Calu3 (cell line): ENCODE measurements at places on chromosomes 5 and 9. TPM values are rescaled to one million over a fixed set of nuclear protein-coding genes. Genes with fewer than 3 reads are reported as not detected.

Gene SWI5
- 9.6 and 9.7 TPM in 2 replicates for total RNA-seq

Gene PCDHGA11
- 2.3 and 2.8 TPM in 2 replicates for total RNA-seq

Gene RNF180
- 2.1 and 2.4 TPM in 2 replicates for total RNA-seq

Gene PCDHB13
- total RNA-seq: 0.86 and 1.1 TPM in 2 replicates

Gene MTRR
- total RNA-seq: 55.9 and 61.2 TPM in 2 replicates

Gene RBM27
- 24.1 and 26.3 TPM in 2 replicates for total RNA-seq

DNA sequence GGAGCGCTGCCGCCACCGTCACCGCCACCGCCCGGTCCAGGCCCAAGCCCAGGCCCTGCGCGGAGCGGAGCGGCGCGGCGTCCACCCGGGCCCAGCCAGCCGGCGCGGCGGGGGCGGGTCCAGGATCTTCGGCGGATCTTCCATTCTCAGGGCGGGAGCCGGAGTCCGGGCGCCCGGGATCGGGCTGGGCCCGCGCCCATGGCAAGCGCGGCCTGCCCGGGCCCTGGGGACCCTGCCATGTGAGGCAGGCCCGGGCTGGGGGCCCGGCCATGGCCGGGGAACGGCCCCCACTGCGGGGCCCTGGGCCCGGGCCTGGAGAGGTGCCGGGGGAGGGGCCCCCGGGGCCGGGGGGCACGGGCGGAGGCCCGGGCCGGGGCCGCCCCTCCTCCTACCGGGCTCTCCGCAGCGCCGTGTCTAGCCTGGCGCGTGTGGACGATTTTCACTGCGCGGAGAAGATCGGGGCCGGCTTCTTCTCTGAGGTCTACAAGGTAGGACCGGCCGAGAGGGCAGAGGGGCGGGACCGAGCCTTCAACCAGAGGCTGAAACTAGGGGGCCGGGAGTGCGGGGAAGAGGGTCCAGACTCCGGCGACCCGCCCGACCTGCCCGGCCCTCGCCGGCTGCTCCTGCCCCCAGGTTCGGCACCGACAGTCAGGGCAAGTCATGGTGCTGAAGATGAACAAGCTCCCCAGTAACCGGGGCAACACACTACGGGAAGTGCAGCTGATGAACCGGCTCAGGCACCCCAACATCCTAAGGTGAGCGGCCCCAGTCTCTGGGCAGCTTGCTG lies 482 bp downstream of the TESK1 start:
- H3K4me3 ChIP-seq: peak overlapping the region; percentile 85
- peaks cover 21% of the 10 kb centered on the region for H3K36me3 ChIP-seq
- H3K27me3 ChIP-seq: no peaks in the 10 kb centered on the region

DNA sequence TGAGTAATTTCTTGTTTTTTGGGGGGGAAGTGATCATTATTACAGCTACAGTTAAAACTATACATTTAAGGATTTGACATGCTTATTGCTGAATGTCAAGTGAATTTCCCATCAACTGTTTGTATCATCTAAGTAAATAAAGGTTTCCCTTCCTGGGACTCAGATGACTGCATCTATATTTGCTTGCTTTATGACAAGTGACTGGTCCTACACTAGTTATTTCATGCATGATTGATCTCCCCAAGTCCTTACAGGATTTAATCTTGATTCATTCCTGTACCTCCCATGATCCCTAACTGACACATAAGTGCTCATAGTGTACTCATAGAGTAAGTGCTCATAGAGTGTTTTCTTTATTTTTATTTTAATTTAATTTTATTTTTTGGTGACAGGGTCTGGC lies 2.8 kb downstream of the TXNDC8 start:
- H3K4me1 ChIP-seq: no peaks in the 10 kb centered on the region
- no peaks in the 10 kb centered on the region for H3K27me3 ChIP-seq
- DNase-seq: no peak
- no peak overlapping the region for H3K27ac ChIP-seq
- no peak overlapping the region for H3K4me3 ChIP-seq

DNA sequence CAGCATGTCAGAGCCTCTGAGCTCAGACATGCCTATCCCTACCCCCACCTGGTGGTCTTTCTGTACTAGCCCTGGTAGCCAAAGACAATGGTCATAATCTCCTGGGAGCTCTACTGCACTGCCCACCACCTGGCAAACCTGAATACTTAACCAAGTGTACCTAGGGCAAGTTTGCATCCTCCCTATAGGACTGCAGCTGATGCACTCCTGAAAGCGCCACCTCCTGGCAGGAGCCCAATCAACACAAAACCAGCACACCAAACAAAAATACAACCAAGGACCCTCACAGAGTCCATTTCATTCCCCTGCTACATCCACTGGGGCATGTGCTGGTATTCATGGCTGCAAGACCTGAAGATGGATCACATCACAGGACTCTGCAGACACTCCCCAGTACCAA lies 14.8 kb upstream of the FAM174A start:
- no peak overlapping the region for H3K4me3 ChIP-seq
- H3K27me3 ChIP-seq: no peaks in the 10 kb centered on the region
- no peak overlapping the region for H3K27ac ChIP-seq
- no peak for DNase-seq
- no peaks in the 10 kb centered on the region for H3K36me3 ChIP-seq

GRCh38 chr9:33159777-33160127 lies 7.4 kb downstream of the B4GALT1 start:
- H3K36me3 ChIP-seq: peaks cover 33% of the 10 kb centered on the region
- peaks cover 66% of the 10 kb centered on the region for H3K4me1 ChIP-seq
- peak overlapping the region; percentile 96 for H3K27ac ChIP-seq
- H3K27me3 ChIP-seq: no peaks in the 10 kb centered on the region
- DNase-seq: no peak

DNA sequence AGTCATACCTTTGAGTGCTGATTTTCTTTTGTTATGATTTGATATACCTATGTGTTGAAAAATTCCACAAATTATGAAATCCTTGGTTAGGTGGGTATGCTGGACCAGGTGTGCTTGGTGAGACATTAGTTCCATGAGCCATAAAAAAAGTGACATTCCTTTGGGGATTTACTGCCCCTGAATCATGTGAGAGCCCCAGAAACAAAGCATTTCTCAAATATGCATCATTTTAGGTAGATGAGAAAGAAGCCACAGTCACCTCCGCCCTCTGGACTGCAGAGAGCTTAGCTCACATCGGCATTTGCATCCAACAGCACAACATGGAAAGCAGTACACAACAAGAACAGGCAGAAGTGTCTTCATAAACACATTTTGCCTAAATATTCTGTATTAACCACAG lies 55.3 kb downstream of the DAP start:
- H3K27me3 ChIP-seq: no peaks in the 10 kb centered on the region
- no peak for DNase-seq
- H3K27ac ChIP-seq: no peak overlapping the region
- H3K4me3 ChIP-seq: no peak overlapping the region

DNA sequence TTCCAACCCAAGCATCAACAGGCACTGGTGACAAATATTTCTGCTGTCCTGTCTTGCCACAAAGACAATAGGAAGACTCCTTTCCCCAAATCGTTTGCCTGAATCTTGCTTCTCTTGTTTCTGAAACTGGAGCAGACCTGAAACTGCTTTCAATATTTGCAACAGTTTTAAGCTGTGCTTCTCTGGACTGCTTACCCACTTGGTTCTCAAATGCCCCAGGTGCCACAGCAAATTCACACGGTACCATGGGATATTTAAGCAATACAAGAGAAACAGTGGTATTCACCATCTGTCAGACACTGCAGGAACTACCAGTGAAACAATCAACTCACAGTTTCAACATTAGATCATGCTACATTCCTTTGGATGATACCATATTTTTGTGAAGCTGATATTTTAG lies 309.4 kb downstream of the PARP8 start:
- H3K27me3 ChIP-seq: no peaks in the 10 kb centered on the region
- no peaks in the 10 kb centered on the region for H3K4me1 ChIP-seq
- no peak for DNase-seq
- no peak overlapping the region for H3K27ac ChIP-seq
- no peaks in the 10 kb centered on the region for H3K36me3 ChIP-seq

GRCh38 chr5:18333841-18334240 lies 699.6 kb downstream of the TAF11L14 start:
- DNase-seq: no peak
- no peaks in the 10 kb centered on the region for H3K36me3 ChIP-seq
- no peaks in the 10 kb centered on the region for H3K27me3 ChIP-seq
- no peak overlapping the region for H3K4me3 ChIP-seq
- H3K27ac ChIP-seq: no peak overlapping the region

DNA sequence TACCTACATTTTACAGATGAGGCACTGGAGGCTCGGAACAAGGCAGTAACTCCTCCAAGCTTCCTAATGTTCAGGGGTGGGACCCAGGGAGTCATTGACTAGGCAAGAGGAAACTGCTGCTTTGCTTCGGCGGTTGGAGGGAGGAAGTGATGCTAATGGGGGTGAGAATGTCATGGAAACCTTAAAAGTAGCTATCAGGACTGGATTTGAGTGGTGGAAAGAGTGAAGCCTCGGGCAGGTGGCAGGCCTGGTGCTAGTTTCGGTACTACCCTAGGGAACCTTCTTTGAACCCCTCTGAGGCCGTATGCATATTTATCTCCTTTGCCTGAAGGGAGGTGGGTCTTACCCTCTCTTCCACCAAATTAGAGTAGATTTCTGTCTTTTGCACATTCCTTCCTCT lies 1.6 kb downstream of the BSPRY start:
- H3K27ac ChIP-seq: no peak overlapping the region
- no peak for DNase-seq
- H3K36me3 ChIP-seq: peaks cover 12% of the 10 kb centered on the region
- H3K27me3 ChIP-seq: no peaks in the 10 kb centered on the region
- peak overlapping the region; percentile 67 for H3K4me3 ChIP-seq
- peaks cover 24% of the 10 kb centered on the region for H3K4me1 ChIP-seq

DNA sequence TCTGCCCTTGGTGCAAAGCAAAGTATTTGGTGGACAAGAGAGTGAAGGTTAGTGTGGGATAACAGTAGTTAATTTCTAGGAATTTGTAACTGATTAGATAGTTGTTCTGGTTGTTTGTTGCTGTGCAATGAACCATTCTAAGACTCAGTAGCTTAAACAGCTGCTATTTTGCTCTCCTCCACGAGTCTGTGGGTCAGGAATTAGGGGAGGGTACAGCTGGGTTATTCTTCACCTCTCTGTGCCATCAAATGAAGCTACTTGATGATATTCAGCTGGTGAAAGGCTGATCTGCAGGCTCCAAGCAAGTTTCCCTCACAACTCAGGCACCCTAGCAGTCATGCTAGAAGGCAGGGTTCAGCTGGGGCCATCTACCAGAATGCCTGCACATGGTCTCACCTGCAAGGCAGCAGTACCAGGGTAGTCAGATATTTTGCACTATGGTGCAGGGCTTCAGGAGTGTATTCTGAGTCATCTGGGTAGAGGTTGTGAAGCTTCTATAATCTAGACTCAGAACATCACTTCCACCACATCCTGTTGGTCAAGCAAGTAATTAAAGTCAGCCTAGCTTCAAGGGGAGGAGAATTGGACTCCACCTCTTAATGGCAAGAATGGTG lies 159.5 kb upstream of the SLC28A3 start:
- H3K36me3 ChIP-seq: no peaks in the 10 kb centered on the region
- H3K27me3 ChIP-seq: peaks cover 21% of the 10 kb centered on the region
- no peak overlapping the region for H3K27ac ChIP-seq
- H3K4me3 ChIP-seq: no peak overlapping the region
- DNase-seq: no peak
- H3K4me1 ChIP-seq: no peaks in the 10 kb centered on the region

GRCh38 chr9:104802110-104802509 lies 38.2 kb downstream of the NIPSNAP3B start:
- H3K36me3 ChIP-seq: no peaks in the 10 kb centered on the region
- H3K27me3 ChIP-seq: no peaks in the 10 kb centered on the region
- H3K27ac ChIP-seq: no peak overlapping the region
- H3K4me1 ChIP-seq: no peaks in the 10 kb centered on the region

GRCh38 chr9:130931508-130932254 lies 7.4 kb downstream of the FIBCD1 start:
- H3K4me1 ChIP-seq: peaks cover 27% of the 10 kb centered on the region
- H3K4me3 ChIP-seq: no peak overlapping the region
- peaks cover 34% of the 10 kb centered on the region for H3K27me3 ChIP-seq
- DNase-seq: no peak
- peaks cover 5% of the 10 kb centered on the region for H3K36me3 ChIP-seq
- H3K27ac ChIP-seq: no peak overlapping the region

GRCh38 chr5:10808347-10809226 lies 47.6 kb upstream of the DAP start:
- H3K4me3 ChIP-seq: no peak overlapping the region
- DNase-seq: no peak
- no peaks in the 10 kb centered on the region for H3K36me3 ChIP-seq
- no peak overlapping the region for H3K27ac ChIP-seq
